GM23248 (cell line): ENCODE measurements at places on chromosomes 11 and 22.

- DNase-seq: peak; percentile 91
Measured at GRCh38 chr11:72041364-72042063, 38.8 kb downstream of the NUMA1 start.

DNA sequence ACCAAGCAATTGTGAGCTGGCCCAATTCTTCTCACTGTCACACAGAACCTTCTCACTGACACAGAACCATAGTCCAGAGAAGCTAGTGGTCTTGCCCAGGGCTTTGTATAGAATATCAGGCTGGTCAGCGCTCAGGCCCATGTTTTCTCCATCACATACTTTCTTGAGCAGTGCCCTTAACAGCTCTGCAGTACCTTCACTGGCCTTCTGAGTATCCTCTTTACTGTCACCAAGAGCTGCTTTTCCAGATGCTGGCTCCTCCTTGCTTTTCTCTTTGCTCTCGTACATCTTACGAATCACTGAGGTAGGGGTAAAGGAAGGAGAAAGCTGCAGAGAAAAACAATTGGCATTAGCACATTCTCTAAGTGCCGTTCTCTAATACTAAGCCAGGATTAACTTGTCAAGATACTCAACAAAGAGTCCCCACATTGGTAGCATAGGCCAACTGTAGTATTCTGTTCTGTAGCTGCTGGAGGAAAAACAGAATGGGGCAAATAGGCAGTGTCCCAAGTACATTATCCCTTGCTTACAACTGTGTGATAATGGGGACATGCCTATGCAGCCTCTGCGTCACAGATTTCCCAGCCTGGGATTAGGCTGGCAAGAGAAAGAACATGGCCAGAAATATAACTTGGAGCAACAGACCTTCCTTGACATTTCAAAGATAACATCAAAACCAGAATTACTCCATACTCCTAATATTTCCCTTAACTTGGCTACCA is 43.5 kb downstream of the DRG1 start:
- DNase-seq: no peak

GRCh38 chr22:20904008-20904979 is 12.9 kb upstream of the CRKL start:
- DNase-seq: peak; percentile 99

- DNase-seq: peak; percentile 84
Measured at GRCh38 chr22:21642584-21643448, 714 bp downstream of the SDF2L1 start.

DNA sequence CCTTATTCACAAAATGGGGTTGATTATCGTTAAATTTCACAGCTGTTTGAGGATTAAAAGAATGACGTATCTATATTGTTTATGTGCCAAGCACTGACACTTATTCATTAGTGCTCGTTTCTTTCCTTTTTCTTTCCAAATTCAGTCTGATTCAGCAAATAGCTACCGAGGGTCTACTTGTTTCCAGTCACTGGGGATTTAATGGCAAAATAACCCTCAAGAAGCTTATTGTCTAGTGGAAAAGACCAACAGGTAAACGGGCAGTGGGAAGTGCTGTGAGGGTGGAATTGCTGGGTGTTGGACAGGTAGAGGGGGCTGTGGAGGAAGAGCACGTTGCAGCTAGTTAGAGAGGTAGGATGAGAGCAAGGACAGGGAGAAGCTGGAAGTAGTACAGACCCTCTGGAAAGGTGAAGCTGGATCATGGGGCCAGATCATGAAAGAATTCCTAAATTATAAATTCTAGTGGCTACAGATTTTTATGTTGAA is 48.3 kb upstream of the BIRC3 start:
- no peak for DNase-seq

- DNase-seq: peak; percentile 12
Measured at GRCh38 chr11:92964471-92964870, 5.0 kb upstream of the MTNR1B start.

DNA sequence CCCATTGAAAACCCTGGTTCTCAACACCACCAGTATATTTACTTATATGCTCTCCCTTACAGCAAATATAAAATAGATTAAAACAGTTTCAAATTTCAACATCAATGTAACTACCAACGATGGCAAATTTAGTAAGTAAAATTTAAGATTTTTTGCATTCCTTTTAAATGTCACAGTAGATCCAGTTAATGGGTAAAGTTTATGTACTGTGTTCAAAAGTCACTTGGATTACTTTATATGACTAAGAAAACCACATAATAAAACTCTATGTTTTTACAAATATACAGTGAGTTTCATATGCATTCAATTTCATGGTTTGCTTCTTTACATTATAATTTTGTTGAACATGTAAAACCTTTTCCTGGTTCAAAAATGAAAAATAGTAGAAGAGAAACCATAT is 364.6 kb downstream of the AASDHPPT start:
- no peak for DNase-seq

DNA sequence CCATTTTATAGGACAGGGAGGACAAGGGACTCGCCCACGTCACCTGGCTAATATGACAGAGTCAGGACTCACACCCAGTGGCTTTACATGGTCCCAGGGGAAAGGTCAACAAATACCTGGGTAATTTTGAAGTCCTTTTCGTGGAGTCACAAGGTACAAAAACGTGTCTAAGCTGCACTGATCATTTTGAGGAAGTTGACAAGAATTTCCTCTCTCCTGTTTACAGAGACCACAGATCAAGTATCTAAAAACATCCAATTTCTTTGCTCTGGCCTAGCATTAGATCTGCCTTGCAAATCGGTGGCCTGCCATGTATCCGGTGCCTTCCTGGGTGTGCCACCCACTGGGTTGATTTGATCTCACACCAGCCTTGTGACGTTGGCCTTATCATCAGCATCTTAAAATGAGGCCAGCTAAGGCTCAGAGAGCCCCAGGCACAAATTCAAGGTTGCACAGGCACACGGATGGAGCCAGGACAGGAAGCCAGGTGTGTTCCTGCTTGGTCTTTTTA is 17.6 kb downstream of the GDPD5 start:
- DNase-seq: no peak

GRCh38 chr11:99275521-99275920 is 254.8 kb downstream of the CNTN5 start:
- DNase-seq: no peak
